ENCODE measurements at places on chromosomes 4 and X.

DNA sequence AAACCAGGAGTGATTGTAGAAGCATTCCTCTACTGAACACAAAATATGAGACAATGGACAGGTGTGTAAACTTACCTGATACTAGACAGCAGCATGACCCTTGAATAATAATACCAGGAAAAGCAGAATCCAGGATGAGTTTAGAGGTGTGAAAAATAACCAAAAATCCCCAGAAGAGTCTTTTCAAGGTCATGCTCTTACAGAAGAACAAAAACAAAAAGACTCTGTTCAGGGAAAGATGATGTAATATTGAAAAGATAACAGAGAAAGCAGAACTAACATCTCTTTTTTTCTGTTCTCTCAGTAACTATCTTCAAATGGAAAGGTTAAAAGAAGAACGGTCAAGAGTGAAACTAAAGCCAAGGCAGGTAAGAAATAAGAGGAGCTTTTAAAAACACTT is 14.0 kb upstream of the ARHGAP10 start:
- DNase-seq: no peak

GRCh38 chrX:33210156-33210555 is 1.2 kb downstream of the DMD start:
- no peak for DNase-seq

DNA sequence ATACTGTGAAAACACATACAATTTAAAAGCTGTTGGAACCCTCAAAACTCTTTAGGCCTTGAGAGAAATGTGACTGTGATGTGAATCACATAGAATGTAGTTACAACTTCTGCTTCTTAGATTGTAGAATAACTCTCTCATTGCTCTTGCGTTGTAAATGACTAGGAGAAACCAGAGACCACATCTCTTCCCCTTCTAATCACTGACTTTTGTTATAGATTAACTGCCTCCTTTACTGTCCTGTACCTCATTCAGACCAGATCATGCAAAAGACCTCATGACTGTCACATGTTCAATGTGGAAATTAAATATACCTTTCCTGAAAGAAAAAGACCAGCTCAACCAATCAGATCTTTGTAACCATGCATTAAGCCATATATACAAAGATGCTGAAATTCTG is 43.2 kb upstream of the NEIL3 start:
- no peak for DNase-seq

DNA sequence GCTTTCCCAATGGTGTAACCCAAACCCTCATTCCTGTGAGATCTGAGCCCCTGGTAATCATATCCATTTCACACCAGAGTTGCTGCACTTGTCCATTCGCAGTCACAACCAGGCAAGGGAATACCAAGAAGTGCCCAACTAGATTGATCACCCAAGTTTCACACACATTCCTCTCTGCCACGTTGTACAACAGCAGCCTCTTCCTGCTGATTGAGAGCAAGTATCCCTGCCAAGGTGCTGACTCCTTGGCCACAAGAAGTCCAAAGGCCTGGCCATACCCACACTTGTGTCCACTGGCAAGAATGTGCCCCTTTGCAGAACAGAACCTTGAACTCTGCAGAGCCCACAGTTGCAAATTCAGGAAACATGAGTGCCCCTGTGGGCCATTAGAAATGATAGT is 6.5 kb upstream of the ACOT9 start:
- DNase-seq: no peak

- DNase-seq: peak; percentile 52
Measured at GRCh38 chr4:113901994-113902787, 77.3 kb downstream of the ARSJ start.

DNA sequence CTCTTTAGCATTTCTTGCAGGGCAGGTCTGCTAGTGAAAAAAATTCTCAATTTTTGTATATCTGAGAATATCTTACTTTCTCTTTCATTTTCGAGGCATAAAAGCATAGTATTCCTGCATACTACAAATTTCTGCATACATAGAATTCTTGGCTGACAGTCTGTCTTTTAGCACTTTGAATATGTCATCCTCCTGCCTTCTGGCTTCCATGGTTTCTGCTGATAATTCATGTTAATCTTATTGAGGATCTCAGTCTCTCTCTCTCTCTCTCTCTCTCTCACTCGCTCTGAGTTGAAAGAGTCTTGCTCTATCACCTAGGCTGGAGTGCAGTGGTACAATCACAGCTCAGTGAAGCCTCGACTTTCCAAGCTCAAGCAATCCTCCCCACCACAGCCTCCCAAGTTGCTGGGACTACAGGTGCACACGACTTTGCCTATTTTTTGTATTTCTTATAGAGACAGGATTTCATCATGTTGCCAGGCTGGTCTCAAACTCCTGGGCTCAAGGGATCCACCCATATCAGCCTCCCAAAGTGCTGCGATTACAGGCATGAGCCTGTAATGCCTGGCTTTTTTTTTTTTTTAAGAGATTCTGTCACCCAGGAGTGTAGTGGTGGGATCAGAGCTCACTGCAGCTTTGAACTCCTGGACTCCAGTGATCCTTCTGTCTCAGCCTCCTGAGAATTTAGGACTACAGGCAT is 161.3 kb downstream of the FNIP2 start:
- no peak for DNase-seq

DNA sequence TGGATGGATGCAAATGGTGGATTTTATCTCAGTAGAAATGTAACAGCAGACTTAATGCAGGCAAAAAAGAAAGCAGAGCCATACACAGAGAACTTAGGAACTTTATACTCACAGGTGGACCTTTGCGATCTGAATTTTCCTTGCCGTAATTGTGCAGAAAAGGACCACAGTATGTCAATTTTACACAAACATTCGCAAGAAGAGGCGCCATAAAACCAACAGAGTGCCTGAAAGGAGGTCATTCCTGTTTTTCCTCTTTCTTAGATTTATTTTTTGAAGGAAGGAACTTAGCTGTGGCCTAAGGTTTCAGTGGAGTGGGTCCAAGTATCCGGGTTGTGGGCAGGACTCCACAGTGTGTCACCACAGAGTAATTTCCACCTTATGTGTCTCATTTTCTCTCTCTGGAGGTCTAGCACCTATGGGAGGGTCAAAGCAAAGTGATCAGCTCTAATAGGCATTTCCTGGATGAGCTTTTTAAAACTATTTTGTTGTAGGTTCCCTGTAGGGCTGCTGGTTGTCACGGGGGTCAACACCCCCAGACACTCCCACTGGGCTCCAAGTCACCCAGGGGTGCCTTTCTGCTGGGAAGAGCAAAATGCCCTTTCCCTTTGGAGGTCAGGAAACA is 24.7 kb upstream of the PBDC1 start:
- DNase-seq: no peak

DNA sequence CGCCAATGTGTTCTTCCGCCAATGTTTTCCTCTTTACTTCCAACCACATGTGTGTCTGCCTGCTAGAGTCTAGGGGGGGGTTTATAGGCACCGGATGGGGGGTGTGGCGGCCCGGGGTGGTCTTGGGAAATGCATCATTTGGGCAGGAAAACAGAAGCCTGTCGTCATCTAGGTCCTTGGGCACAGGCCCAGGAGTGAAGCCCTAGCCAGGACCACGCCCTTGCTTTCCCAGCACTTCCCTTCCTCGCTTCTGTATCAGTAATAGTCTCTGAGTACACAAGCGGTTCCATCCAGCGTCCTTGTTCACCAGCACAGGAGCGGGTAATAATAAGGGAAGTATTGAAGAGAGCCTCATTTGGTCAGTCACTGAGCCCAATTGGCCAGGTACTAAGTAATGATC is 74.5 kb downstream of the QDPR start:
- no peak for DNase-seq

Data from activated CD4-positive, alpha-beta T cell treated with anti-CD3 and anti-CD28 coated beads for 1 hour (primary cell).